Fibroblast of the aortic adventitia (primary cell): ENCODE measurements at places on chromosomes 12 and 14. TPM values are rescaled to one million over a fixed set of nuclear protein-coding genes. Genes with fewer than 3 reads are reported as not detected.
A peak's percentile ranks its signal among the peaks of the same experiment; 100 is the strongest.

The ACOT6 gene
- not detected in 2 replicates for total RNA-seq

The PKP2 gene
- 0.45 and 16.1 TPM in 2 replicates for total RNA-seq

The PRPH gene
- 0.18 and 0.33 TPM in 2 replicates for total RNA-seq

The PLEKHD1 gene
- total RNA-seq, result 0.09 TPM in 1 of 2 replicates, not detected in the other

The TRHDE gene
- total RNA-seq, result 1.1 and 10.0 TPM in 2 replicates

The PIP4P1 gene
- 23.7 and 25.3 TPM in 2 replicates for total RNA-seq

- no peak for DNase-seq
Measured at GRCh38 chr12:110775997-110776396, 33.3 kb upstream of the PPP1CC start.

DNA sequence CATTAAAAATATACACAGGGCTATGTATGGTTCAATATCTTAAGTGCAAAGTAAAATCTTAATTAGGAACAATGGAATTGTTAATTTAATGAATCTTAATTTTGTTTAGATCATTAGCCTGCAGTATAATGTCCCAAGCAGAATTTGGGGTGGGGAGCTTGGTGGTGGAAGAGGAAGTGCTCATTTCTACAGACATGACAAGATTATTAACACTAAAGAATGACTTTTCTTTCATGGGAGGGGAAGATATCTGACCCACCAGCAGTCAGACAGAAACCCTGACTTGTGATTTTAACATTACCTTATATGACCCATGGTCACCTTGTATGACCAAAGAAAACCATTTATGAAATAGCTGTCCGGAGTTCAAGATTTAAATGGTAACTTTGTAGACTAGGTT is 41.3 kb upstream of the HIF1A start:
- no peak for DNase-seq

DNA sequence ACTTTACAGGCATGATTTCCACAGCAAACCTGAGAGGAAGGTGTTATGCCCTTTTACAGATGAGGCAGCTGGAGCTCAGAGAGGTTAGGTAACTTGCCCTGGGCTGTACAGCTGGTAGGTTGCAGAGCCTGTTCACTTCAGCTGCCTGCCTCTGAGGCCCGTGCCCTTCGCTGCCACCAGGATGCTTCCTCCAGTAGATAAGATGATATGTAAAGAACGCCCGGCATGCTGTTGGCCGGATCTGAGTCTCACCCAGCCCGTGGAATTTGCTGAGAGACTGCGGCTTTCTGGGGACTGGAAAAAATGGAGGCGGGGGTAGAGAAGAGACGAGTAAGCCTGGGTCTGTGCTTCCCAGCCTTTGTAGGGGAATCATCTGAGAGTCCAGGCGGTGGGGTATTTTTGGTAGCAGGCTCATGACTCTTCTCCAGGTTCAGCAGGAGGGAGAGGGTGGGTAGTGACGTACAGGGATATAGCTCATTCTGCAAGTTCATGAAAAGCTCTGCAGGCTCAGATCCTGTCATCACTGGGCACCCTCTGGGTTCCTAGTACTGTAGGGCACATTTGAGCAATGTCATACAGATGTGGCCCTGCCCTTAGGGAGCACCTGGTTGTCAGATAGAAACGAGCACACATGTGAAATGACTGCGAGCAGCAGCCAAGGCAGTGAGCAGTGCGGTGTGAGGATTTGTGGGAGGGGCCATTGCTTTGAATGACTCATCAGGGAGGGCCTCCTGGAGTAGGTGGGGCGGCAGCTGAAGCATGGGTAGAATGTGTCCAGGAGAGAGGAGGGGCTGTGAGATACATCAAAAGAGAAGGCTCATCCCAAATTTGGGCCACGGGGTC is 159.4 kb downstream of the TSPAN9 start:
- DNase-seq, result peak; percentile 33

DNA sequence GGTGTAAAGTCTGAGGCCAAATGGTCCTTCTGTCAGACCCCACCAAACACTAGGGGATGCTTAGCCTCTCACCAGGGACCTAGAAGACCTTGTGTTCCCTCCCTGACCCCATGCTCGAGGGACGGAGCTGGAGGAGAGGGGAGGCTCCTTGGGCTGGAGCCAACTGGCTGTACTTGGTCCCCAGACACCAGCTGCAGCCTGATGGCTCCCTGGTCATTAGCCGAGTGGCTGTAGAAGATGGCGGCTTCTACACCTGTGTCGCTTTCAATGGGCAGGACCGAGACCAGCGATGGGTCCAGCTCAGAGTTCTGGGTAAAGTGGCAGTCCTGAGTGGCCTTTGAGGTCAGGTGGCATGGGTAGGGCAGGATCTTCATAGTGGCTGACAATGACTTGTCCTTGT is 29.0 kb downstream of the PAPLN start:
- no peak for DNase-seq

DNA sequence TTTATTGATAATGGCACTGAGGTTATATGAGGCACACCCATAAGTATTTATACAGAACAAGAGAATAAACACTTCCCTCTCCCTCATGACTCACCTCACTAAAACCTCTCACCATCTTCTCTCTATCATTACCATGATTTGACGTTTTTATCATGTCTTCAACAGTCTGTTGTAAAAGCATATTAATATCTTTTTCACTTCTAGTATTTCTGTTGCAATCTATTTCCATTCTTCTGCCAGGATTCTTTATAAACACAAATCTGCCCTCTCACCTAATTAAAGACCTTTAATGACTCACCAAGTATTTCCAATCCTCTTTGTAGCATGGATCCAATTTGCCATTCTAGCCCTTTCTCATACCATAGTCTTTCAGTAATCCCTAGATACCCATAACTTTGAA is 527.7 kb downstream of the SLC16A7 start:
- DNase-seq, result peak; percentile 34

DNA sequence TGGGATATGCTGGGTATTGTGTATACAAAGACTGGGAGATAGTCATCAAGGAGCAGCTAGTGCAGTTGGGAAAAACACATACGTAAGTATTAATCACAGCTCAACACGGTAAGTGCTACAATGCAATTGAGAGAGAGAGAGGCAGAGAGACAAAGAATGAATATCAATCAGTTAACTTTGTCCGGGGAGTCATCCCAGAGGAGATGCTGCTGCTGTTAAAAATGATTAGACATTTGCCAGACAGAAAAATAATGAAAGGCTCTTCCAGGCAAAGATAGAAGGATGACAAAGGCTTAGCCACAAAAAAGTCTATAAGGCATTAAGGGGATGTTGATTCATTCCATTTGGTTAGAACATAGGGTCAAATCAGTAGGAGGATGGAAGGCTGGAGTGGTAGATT is 45.1 kb downstream of the AKAP6 start:
- peak; percentile 27 for DNase-seq

DNA sequence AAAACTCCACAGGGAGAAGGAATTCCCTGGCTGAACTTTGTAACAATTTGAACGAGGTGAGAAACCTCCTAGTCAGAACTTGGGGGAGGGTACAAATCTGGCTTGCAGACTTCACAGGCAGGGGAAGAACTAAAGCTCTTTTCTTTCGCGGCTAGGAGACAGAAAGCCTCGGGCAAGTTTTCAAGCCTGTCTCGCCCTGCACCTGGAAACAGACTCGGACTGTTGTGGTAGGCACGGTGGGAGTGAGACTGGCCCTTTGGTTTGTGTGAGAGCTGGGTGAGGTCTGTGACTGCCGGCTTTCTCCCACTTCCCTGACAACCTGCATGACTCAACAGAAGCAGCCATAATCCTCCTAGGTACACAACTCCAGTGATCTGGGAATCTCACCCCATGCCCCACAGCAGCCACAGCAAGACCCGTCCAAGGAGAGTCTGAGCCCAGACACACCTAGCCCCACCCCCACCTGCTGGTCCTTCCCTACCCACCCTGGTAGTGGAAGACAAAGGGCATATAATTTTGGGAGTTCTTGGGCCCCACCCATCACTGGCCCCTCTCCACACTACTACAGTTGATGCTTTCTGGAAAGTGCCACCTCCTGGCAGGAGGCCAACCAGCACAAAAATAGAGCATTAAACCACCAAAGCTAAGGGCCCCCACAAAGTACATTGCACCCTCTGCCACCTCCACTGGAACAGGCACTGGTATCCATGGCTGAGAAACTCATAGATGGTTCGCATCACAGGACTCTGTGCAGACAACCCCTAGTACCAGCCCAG is 102.7 kb upstream of the ST8SIA1 start:
- DNase-seq, result no peak

- no peak for DNase-seq
Measured at GRCh38 chr12:107955966-107956643, 173.0 kb upstream of the WSCD2 start.

- no peak for DNase-seq
Measured at GRCh38 chr12:11881835-11882234, 188.9 kb upstream of the BCL2L14 start.

GRCh38 chr12:104182621-104183378 is 32.8 kb upstream of the TXNRD1 start:
- DNase-seq, result peak; percentile 73

GRCh38 chr12:20097626-20098025 is 270.7 kb upstream of the PDE3A start:
- peak; percentile 84 for DNase-seq

GRCh38 chr12:34346372-34347034 is 324.2 kb downstream of the ALG10 start:
- DNase-seq, result no peak

GRCh38 chr12:39124768-39125167 is 219.4 kb upstream of the CPNE8 start:
- no peak for DNase-seq

DNA sequence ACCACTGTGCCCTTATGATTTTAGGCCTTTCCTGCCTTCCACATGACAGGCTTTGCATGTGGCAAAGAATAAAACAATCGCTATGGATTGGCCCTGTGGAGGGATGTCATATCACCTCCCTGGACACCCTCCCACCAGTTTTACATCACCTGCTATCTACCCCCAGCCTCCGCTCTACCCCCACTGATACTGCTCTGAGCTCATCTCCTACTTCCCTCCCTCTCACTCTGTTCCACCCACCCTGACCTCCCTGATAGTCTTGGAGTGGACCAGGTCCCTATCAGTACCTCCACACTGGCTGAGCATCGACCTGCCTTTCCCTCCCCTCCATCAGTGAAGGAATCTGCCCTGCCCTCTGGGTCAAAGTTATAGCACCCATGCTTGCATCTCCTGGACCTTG is 91.8 kb upstream of the FOXN3 start:
- no peak for DNase-seq

DNA sequence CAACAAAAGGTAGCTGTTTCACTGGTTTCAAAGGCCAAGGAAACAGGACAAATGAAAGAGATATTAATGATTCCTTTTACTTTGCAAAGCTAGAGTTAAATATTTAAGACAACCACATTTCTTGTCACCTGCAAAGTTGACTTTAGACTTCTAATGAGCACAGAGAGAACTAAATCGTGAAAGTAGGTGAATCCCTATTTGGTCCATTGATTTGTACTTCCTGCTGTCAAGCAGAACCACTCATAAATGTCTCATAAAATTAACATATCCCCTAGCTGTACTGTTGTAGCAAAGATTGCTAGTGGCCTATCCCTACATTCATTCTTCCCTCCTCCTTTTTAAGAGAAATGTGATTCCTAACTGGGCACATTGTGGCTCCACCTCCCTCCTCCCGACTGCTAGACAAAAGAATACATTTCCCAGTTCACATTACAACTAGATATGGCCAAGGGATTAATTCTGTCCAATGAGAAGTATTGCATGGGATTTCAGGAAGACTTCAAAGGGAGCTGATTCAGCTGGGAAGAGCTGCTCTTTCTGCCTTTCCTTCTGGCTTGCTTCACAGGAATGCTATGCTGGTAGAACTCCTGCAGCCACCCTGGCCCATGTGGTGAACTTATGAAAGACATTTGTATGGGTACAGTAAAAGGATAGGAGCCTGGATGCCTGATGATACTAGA is 227.5 kb upstream of the ABCD2 start:
- DNase-seq, result peak; percentile 52

- DNase-seq, result no peak
Measured at GRCh38 chr14:85634205-85634604, 104.3 kb downstream of the FLRT2 start.

GRCh38 chr14:68181519-68182326 is 362.1 kb downstream of the RAD51B start:
- peak; percentile 50 for DNase-seq

DNA sequence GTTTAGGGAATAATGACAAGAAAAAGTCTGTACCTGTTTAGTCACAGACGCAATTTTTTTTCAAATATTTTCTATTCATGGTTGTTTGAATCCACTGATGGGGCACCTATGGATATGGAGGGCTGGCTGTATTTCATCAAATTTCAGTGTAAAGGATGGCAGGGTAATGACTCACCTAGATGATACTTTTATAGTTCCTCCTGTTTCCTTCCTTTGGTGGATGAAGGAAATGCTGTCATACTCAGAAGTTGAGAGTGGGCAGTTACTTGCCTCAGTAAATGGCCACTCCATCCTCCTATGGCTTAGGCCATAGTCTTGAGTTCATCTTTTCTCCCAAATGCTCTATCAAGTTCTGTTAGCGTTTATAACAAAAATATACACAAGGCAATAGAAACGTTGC is 18.9 kb upstream of the C12orf71 start:
- no peak for DNase-seq
